GDM1 (cell line): ENCODE measurements at places on chromosomes 1 and 21.

DNA sequence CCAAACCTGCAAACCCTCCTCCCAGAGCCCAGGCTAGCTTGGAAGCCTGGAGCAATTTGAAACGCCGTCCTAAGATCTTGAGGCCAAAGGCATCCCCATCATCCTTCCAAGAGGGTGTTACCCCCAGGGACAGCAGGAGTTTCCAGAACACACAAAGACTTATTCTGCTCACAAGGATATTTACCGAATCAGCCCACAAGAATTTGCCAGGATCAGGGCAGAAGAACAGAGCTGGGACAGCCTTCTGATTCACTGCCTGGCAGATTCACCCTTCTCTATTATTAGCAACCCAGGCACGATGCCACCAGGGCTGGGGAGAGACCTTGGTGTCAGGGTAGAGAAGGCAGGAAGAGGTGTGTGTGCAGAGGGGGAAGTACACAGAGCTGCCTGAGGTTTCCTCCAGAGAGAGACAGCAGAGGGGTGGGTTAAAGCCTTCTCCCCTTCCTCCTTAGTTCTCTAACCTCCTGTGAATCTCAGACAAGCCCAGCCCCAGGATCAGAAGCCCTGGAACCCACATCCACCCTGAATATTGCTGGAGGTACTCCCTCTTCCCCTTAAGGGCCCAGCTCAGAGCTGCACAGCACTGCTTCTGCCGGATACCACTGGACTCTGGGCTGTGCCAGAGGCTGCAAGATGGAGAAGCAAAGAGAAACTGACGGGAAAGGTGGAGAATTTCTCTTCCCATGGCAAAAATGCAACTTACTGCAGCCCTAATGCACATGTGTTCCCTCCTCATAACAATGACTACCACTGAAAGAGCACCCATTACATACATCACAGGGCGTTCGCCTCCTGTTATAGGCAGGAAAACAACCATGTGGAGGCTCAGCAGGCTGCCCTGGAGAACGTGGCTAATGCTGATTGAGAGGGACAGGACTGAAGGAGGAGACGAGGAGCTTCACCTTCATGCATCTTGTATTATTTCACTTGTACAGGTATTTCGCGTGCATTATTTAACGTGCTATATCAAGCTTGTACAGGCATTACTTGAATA lies 61.8 kb downstream of the ITPKB start:
- peak; percentile 91 for DNase-seq

DNA sequence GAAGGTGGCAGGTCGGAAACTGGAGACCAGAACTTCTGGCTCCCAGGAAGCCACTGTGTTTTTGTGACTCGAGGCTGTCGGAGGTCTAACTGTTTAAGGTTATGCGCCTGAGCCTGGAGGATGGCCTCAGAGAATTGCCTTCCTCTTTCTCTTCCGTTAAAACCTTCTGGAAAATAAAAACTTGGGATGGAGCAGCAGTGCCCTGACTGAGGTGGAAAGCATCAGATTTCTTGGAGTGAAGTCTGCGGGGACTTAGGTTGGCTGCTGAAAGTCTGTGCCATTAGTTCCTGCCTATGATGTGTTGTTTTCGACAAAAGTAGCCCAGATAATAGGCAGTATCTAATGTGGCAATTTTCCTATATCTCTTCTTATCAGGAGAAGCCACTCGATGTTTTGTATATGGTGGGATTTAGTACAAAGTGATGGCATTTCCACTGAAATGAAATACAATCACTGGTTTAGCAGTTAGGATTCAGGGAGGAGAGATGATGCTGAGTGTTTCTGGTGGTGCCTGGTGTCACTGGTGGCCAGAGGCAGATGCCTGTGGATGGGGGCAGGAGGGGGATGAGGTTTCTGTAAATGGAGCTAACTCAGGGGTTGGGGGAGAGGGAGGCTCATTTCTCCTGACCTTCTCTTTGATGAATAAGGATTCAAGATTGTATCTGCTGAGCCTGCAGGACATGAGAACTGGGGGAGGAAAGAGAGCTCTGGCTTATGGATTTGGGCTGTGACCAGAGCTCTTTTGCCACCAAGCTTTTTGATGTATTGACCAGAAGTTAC lies 150.8 kb downstream of the CAMTA1 start:
- DNase-seq: no peak

DNA sequence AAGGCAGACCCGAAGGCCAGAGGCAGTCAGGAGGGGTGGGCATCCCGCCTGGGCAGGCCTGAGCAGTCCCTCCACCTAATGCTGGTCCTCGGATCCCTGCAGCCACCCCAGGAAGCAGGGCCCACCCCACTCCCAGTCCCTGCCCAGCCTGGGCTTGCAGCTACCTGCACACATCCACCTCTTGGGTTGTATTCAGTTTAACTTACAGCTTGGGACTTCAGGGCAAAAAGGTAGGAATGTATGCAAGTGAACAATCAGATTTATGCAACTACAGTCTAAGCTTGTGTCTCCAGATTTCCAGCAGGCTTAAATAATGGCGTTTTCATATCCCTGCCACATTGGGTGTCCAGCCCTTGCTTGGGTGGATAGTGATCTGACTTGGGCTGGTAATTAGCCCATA lies 17.4 kb downstream of the LDLRAP1 start:
- no peak for DNase-seq

DNA sequence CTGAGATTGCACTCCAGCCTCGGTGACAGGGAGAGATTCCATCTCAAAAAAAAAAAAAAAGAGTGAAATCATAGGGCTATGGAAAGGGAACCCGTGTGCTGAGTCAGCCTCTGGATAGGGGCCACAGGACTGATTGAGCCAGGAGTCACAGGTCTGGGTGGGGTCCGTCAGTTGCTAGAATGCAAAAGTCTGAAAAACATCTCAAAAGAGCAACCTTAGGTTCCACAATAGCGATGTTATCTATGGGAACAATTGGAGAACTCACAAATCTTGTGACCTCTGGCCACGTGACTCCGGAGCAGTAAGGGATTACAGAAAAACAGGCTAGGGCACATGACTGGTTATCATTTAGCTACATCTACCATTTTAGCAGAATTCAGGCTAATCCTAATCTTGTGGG lies 32.8 kb upstream of the GREM2 start:
- no peak for DNase-seq
